ENCODE measurements at places on chromosomes 6 and 20. TPM values are rescaled to one million over a fixed set of nuclear protein-coding genes. Genes with fewer than 3 reads are reported as not detected.

Gene MTO1
- 23.9 TPM for total RNA-seq

DNA sequence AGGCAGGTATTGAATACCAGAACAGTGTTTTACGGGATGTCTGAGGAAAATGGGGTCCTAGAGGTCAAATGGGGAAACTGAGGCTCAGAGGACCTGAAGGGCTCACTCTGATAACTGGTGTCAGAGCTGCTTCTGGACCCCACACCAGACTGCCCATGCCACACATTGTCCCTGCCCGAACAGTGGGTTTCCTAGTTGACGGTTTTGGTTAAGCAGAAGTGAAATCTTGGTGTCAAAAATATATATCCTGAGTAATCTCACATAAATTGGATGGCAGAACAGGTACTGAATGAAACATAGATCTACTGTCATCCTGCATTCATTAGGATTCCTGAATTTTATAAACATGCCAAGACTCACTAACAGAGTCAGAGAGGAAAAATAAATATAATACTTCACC lies 16.3 kb downstream of the NOX3 start:
- H3K27me3 ChIP-seq, result no peaks in the 10 kb centered on the region
- H3K27ac ChIP-seq, result no peak overlapping the region
- H3K4me3 ChIP-seq, result no peak overlapping the region
- no peaks in the 10 kb centered on the region for H3K36me3 ChIP-seq
- no peak for DNase-seq
- H3K4me1 ChIP-seq, result no peaks in the 10 kb centered on the region

DNA sequence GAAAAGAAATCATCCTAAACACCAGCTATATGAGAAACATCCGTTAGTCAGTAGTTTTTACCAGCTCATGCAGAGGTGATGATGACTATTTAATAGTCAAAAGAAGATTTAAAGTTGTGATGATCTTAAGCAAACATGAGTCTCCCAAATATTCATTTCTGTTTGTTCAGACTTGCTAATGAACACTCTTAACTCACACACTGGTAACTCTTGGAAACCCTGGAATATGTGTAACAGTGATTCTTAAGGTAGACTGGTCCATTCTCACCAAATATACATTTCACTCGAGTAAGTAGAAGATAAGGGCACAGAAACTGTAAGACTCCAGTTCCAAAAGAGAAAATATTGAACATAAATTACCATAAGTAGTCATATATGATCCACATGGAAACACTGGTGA lies 29.1 kb downstream of the RSPO3 start:
- no peaks in the 10 kb centered on the region for H3K36me3 ChIP-seq
- no peak overlapping the region for H3K27ac ChIP-seq
- DNase-seq, result no peak
- peaks cover 3% of the 10 kb centered on the region for H3K4me1 ChIP-seq
- no peaks in the 10 kb centered on the region for H3K27me3 ChIP-seq

- H3K4me3 ChIP-seq, result no peak overlapping the region
- DNase-seq, result no peak
- peaks cover 2% of the 10 kb centered on the region for H3K36me3 ChIP-seq
- no peaks in the 10 kb centered on the region for H3K4me1 ChIP-seq
Observed at GRCh38 chr20:14235355-14235754, 102.1 kb downstream of the FLRT3 start.

DNA sequence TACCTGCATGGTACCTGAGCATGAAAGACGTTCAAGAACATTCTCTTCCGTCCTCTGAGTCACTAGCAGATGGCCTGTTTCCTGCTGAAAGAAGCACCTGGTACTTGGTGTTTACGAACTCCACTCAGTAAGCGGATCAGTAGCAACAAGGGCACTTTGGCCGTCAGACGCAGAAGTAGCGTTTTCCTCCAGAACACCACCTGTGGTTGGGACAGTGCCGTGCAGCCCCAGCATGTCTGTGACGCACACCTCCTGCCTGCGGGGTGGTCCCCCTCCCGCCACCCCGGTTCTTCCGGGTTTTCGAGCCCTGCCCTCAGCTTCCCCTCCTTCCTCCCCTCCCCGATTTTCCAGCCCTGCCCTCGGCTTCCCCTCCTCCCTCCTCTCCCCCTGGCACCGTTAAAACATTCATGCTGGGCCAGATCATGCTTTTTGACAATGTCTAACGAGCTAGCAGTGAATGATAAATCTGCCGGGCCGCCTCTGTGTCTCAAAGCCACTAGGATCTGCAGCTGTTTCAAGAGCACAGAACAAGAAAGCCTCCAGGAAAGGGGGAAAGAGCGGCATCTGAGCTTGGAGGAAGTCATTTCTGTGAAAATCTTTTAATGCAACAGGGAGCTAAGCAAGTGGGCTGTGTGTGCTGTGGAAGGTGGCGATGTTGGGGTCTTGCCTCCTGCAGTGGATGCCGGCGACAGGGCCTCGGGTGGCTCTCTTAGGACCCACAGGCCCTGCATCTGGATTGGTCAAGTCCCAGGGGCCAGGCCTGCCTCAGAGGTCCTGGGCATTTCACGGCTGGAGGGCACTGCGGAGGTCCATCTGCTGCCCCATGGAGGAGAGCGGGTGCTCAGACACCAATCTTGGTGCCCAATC lies 207.9 kb downstream of the ERMARD start:
- H3K27me3 ChIP-seq, result no peaks in the 10 kb centered on the region
- DNase-seq, result peak; percentile 38
- H3K4me1 ChIP-seq, result no peaks in the 10 kb centered on the region
- 0 out of 3 replicates have a peak, but pooled peaks cover 2% of the 10 kb centered on the region for H3K36me3 ChIP-seq
- no peak overlapping the region for H3K4me3 ChIP-seq

- no peak overlapping the region for H3K27ac ChIP-seq
- H3K4me1 ChIP-seq, result no peaks in the 10 kb centered on the region
- peaks cover 7% of the 10 kb centered on the region for H3K27me3 ChIP-seq
- no peak for DNase-seq
Observed at GRCh38 chr20:59939879-59940128, 301 bp downstream of the PPP1R3D start.

DNA sequence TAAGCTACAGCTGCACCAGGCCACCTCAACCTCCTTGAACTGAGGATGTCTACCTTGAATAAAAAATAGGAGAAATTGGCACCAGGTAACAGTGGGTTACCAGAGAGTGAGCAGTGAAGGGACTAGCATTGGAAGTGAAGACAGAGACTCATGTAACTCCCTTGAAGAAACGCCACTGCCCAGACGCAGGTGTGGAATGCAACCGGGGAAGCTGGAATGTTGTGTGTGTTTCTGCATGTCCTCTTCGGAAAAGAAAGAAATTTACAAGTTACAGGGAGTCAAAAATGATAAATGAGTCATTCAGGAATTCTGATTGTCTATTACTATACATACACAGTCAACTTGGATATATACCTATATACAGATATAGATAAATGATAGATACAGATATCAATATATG lies 514.7 kb upstream of the AGPAT4 start:
- no peak overlapping the region for H3K27ac ChIP-seq
- H3K4me1 ChIP-seq, result no peaks in the 10 kb centered on the region
- no peak for DNase-seq

- no peak overlapping the region for H3K4me3 ChIP-seq
- H3K27ac ChIP-seq, result no peak overlapping the region
- peaks cover 5% of the 10 kb centered on the region for H3K36me3 ChIP-seq
- H3K27me3 ChIP-seq, result no peaks in the 10 kb centered on the region
- no peak for DNase-seq
Observed at GRCh38 chr6:131998255-131998982, 47.2 kb upstream of the CCN2 start.

DNA sequence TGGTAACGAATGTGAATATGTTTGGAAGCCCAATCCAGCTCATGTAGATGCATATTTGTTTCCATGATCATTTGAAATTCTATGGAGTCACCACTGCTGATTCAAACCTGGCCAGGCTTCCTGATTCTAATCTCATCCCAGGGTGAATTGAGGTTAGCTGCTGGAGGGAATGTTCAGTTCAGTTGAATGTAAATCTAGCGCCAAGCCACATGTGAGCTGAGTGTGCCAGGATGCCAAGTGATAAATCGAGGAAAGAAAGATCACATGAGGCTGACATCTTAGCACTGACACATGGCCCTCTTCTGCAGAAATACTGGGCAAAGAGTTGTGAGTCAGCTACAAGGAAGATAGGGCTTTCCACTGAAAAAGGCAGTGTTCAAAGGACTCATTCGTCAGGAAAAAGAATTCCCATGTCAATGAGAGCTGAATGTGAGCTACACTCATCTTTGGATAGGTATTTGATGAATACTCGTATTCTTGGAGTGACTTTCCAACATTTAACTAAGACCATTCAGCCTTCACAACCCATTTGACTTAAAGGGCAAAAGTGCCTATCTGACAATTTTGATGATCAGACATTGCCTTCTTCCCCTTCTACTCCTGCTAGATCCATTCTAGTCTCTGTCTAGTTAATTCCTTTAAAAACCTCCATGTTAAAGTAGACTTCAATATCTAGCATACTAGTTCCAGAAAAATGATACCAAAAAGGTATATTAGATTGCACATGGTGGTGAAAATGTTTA lies 172.1 kb downstream of the MTFR2 start:
- H3K4me3 ChIP-seq, result no peak overlapping the region
- no peaks in the 10 kb centered on the region for H3K27me3 ChIP-seq
- DNase-seq, result no peak
- H3K36me3 ChIP-seq, result no peaks in the 10 kb centered on the region

GRCh38 chr6:42783177-42783875 lies 1.5 kb downstream of the BICRAL start:
- H3K4me1 ChIP-seq, result no peaks in the 10 kb centered on the region
- H3K36me3 ChIP-seq, result peaks cover 5% of the 10 kb centered on the region
- no peaks in the 10 kb centered on the region for H3K27me3 ChIP-seq
- DNase-seq, result peak; percentile 57
- H3K4me3 ChIP-seq, result peak overlapping the region; percentile 95
- H3K27ac ChIP-seq, result peak overlapping the region; percentile 96

- peaks cover 4% of the 10 kb centered on the region for H3K4me1 ChIP-seq
- H3K27ac ChIP-seq, result no peak overlapping the region
- no peak overlapping the region for H3K4me3 ChIP-seq
- no peak for DNase-seq
Observed at GRCh38 chr6:13075141-13075845, 253.0 kb downstream of the TBC1D7 start.

- no peak for DNase-seq
- no peaks in the 10 kb centered on the region for H3K27me3 ChIP-seq
- no peak overlapping the region for H3K27ac ChIP-seq
- peaks cover 2% of the 10 kb centered on the region for H3K4me1 ChIP-seq
- H3K36me3 ChIP-seq, result no peaks in the 10 kb centered on the region
- no peak overlapping the region for H3K4me3 ChIP-seq
Observed at GRCh38 chr6:222468-222867, 69.8 kb upstream of the DUSP22 start.

GRCh38 chr6:12258191-12258590 lies 32.0 kb upstream of the EDN1 start:
- H3K27me3 ChIP-seq, result no peaks in the 10 kb centered on the region
- H3K27ac ChIP-seq, result no peak overlapping the region
- DNase-seq, result no peak
- H3K36me3 ChIP-seq, result no peaks in the 10 kb centered on the region

GRCh38 chr20:22511943-22512910 lies 72.1 kb downstream of the FOXA2 start:
- no peak overlapping the region for H3K27ac ChIP-seq
- H3K36me3 ChIP-seq, result no peaks in the 10 kb centered on the region
- H3K4me1 ChIP-seq, result no peaks in the 10 kb centered on the region
- no peaks in the 10 kb centered on the region for H3K27me3 ChIP-seq

DNA sequence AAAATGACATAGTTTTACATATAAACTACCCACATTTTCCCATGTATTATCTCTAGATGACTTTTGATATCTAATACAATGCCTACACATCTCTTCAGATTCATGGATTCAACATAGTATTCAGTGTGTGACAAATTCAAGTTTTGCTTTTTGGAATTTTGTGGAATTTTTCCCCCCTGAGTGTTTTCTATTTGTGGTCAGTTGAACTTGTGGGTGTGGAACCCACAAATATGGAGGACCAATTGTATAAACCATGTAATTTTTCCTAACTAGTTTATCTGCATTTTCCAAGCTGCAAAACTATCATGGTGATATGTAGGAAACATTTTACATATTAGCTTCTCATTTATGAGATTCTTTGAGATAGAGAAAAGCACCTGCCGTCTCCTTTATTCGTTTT lies 374.3 kb upstream of the SOX4 start:
- H3K4me1 ChIP-seq, result peaks cover 2% of the 10 kb centered on the region
- no peaks in the 10 kb centered on the region for H3K27me3 ChIP-seq
- no peak overlapping the region for H3K4me3 ChIP-seq
- peaks cover 6% of the 10 kb centered on the region for H3K36me3 ChIP-seq

- H3K27me3 ChIP-seq, result no peaks in the 10 kb centered on the region
- H3K4me3 ChIP-seq, result no peak overlapping the region
- peaks cover 31% of the 10 kb centered on the region for H3K36me3 ChIP-seq
- no peak overlapping the region for H3K27ac ChIP-seq
- no peak for DNase-seq
Observed at GRCh38 chr20:41110930-41111577, 26.3 kb upstream of the PLCG1 start.

All from H9 (cell line).